Hematopoietic multipotent progenitor cell treated with erythropoietin and hydrocortisone succinate and interleukin-3 and kit ligand, for 17 days (in vitro differentiated cells): ENCODE measurements at places on chromosomes 2 and 18.

GRCh38 chr2:120546048-120546864 is 189.4 kb upstream of the GLI2 start:
- DNase-seq, result no peak

GRCh38 chr18:11736656-11737055 is 47.6 kb downstream of the GNAL start:
- no peak for DNase-seq

DNA sequence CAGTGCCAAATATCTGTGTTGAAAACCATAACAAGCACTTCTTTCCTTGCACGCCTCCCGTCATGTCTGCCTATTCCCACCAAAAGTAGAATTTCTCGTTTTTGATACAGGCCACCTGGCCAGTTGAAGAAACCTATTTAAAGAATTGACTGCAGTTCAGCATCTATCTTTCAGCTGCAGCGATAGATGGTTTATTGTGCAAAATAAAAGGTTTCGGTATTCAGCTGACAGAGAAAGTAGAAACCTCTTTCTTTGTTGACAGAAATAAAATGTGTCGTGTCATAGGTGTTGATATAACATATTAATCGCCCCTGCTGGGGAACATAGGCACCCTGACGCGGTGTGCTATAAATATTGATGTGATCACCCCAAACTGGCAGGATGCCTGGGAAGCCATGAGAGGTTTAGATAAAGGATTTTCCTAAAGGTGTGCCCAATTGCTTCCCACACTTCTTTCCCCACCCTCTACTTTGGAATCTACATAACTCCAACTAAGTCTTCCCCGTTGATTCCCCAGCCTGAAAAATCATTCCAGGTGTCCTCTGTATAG is 570.4 kb downstream of the CCDC85A start:
- no peak for DNase-seq

DNA sequence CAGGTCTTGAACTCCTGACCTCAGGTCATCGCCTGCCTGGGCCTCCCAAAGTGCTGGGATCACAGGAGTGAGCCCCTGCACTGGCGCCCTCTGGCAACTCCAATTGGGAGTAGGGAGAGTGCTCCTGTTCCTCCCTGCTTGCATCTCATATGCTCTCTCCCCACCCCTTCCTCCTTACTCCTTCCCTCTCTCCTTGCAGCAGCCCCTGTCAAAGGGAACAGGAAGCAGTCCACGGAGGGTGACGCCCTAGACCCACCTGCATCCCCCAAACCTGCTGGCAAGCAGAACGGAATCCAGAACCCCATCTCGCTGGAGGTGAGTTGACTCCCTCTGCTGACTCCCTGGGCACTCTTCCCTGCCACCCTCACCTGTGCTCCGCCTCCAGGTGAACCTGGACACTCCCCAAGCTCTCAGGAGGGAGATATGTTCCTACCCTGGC is 10.7 kb downstream of the ARID5A start:
- DNase-seq, result no peak

- no peak for DNase-seq
Observed at GRCh38 chr2:96838345-96839292, 5.2 kb downstream of the ANKRD23 start.

DNA sequence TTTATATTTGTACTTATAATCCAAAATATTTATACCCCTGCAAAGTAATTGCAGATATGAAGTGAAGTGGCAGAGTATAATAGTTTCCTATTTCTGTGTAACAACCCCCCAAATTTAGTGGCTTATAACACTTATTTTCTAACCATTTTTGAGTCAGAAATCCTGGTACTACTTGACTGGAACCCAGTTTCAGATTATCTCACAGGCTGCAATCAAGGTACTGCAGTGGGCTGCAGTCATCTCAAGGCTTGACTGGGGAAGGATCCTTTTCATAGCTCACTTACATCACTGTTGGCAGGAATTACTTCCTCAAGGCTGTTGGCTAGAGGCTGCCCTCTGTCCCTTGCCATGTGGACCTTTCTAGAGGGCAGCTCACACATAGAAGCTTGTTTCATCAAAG is 558.2 kb upstream of the PKDCC start:
- no peak for DNase-seq

GRCh38 chr2:237128026-237128703 is 42.5 kb downstream of the COPS8 start:
- no peak for DNase-seq

DNA sequence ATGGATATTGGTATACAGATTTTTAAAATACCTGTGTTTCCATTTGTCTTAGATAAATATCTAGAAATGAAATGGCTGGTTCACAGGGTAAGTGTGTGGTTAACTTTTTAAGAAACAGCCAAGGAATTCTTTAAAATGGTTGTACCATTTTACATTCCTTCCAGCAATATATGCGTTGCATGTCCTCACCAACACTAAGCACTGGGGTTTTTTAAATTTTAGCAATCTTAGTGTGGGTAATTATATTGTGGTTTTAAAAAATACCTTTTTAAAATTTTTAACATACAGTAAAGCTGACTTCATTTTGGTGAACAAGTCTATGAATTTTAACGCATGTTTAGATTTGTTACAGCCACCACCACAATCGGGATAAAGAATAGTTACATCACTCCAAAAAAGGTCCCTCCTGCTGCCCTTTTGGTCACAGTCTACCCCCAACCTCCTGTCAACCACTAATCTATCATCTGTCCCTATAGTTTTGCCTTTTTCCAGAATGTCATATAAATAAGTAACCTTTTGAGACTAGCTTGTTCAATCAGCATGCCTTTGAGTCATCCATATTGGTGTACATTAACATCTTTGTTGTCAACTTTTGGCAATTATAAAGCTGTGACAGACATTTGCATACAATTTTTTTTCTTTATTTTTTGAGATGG is 128.1 kb upstream of the MSTN start:
- DNase-seq, result no peak

- DNase-seq, result no peak
Observed at GRCh38 chr2:176817061-176817565, 395.5 kb upstream of the HNRNPA3 start.

- DNase-seq, result no peak
Observed at GRCh38 chr18:76532875-76533274, 37.8 kb upstream of the ZNF516 start.

DNA sequence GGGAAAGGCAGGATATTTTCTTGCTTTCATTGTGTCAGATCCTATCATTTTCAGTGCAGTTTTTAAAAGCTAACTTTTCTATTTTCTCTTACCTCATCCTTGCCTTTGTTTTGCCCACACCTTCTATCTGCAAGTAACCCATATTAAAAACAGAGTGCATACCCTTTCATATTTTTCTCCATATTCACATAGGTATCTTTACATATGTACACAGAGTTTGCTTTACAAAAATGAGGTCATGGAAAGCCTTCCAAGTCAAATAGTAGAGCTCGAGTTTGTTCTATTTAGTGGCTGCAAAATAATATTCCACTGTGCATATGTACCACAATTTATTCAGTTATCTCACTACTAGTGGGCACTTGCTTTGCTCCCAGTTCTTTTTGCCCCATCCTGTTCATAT is 3.9 kb upstream of the DHRS9 start:
- DNase-seq, result no peak

DNA sequence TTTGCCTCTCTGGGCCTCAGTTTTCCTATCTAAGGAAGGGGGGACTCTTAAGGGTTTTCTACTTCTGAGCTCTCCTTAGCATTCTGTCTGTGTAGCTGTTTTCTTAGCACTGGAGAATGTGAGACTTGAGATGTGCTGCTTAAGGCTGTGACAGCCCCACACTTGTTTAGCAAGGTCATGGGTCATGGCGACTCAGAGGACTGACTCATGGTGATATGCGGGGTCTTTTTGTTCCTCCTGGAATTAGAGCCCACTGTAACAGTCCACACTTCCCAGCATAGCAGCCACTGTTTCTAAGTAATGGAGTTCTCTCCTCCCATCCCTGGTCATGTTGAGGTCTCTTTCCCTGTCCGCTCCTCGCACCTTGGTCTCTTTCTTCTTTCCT is 4.1 kb upstream of the LPIN1 start:
- no peak for DNase-seq

DNA sequence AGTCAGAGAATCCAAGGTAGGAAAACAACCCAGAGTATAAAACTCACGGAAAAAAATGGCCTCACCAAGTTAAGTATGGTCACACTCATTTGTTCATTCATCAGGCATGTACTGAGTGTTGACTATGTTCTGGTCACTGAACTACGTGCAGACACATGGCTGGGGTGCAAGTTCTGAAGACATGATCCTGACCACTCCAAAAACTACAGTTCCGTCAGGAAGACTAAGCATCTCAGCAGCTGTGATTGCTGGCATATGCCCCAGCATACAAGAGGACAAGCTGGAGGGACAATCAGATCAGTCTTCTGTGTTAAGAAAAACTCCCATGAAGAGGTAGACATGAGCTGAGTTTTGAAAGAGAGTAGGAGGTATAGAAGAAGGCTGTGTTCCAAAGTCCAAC is 72.8 kb downstream of the TCF4 start:
- DNase-seq, result no peak

DNA sequence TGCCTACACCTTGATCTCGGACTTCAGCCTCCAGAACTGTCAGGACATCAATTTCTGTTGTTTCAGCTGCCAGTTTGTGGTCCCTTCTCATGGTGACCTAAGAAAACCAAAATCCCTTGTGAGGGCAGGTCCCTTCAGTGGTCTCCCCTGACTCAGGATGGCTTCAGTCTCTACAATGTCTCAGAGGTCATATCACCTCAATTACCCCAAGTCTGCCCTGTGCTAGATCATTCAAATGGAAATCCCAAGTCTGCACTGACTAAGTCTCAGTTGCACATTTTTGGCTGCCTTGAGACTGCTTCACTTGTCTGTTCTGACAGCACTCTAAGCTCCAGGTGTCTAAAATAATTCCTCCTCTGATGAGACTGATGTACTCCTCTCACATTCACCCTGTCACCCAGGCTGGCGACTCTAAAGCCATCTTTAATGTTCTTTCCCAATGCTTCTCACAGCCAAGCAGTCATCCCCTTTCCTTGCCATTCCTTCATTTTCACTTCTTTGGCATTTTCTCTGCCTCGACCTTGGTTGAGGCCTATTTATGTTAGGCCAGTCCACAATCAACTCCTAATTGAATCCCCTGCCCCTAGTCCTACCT is 470.8 kb downstream of the DLGAP1 start:
- no peak for DNase-seq

DNA sequence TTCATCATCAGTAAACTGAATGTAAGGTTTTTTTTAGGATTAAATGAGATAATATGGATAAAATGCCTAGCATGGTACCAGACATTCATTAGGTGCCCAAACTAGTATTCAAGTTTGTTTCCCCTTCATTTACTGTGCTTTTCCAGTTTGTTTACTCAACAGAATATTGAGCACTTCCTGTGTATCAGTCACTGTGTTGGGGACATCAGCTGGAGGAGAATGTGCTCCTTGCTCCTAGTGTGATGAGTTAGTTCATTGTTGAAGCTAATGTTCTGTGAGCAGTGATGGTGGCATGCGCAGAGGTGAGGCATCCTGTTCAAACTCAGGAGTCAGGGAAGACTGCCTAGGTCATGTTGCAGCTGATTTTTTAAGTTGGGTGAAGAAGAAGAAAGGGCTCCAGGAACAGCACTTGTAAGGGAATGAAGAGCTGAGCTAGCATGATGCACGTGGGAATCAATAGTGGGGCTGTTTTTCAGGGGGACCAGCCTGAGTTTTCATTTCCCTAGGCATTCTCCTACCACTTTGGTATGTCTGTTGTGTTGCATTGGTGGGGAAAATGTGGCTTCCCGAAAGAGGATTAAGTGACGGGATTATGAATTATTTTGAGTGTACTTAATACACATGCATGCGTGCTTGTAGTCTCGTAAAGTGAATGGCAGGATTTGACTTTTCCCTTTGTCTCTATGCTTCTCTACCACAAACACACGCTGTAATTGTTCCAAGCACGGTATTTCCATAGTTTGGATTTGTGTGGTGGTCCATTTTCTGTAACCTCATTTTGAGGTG is 23.7 kb downstream of the TTLL4 start:
- no peak for DNase-seq

GRCh38 chr2:65866148-65866547 is 433.7 kb upstream of the SPRED2 start:
- no peak for DNase-seq

GRCh38 chr2:10601866-10602566 is 87.8 kb downstream of the NOL10 start:
- no peak for DNase-seq

GRCh38 chr2:196821195-196821594 is 12.0 kb upstream of the C2orf66 start:
- DNase-seq, result no peak

- DNase-seq, result no peak
Observed at GRCh38 chr2:26002632-26003310, 20.5 kb upstream of the KIF3C start.

GRCh38 chr2:98374286-98374685 is 28.0 kb downstream of the CNGA3 start:
- DNase-seq, result no peak
